ENCODE measurements at places on chromosomes 5 and 9. TPM values are rescaled to one million over a fixed set of nuclear protein-coding genes. Genes with fewer than 3 reads are reported as not detected.
A peak's percentile ranks its signal among the peaks of the same experiment; 100 is the strongest.

DNA sequence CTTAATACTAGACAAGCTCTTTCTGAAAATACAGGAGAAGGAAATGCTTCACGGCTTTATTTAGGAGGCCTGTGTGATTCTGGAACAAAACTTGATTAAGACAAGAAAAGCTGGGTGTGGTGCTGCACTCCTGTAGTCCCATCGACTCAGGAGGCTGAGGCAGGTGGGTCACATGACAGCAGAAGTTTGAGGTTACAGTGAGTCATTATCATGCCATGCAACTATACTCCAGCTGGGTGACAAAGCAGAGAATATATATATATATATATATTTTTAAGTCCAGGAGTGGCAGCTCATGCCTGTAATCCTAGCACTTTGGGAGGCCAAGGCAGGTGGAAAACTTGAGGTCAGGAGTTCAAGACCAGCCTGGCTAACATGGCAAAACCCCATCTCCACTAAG, 33.1 kb upstream of the SPIN1 start:
- no peak for DNase-seq
- no peaks in the 10 kb centered on the region for H3K36me3 ChIP-seq
- H3K27me3 ChIP-seq: no peaks in the 10 kb centered on the region
- no peak overlapping the region for H3K4me3 ChIP-seq

DNA sequence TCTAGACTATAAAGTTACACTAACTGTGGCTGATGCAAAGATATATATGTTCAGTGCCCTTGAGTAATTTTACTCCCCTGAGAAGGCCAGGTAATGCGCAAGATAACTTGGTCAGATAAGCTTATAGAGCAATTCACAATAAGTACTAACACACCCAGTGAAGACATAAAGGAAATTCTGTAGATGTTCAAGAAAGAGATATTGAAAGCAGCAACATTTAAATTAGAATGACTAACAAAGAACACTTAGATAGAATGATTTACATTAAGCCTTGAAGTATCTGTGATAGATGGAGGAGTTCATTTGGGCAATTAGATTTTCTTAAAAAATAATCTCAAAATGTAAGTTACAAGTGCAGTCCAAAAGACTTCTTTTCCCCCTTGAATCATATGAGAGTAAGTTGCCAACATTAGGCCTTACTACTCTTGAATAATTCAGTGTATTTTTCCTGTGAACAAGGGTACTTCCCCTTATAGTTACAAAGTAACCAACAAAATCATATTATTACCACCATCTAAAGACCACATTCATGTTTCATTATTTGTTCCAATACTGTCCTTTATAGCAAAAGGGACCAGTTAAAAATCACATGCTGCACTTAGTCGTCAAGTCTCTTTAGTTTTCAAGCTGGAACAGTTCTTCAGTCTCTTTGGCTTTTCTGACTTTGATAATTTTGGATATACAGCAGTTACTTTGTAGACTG, 44.4 kb upstream of the ELOVL7 start:
- H3K36me3 ChIP-seq: peaks cover 11% of the 10 kb centered on the region
- no peaks in the 10 kb centered on the region for H3K27me3 ChIP-seq
- DNase-seq: no peak
- H3K4me1 ChIP-seq: peaks cover 4% of the 10 kb centered on the region
- H3K27ac ChIP-seq: no peak overlapping the region

- no peak overlapping the region for H3K4me3 ChIP-seq
- H3K27ac ChIP-seq: no peak overlapping the region
- H3K36me3 ChIP-seq: no peaks in the 10 kb centered on the region
Observed at GRCh38 chr9:37812773-37813379, 12.3 kb downstream of the DCAF10 start.

DNA sequence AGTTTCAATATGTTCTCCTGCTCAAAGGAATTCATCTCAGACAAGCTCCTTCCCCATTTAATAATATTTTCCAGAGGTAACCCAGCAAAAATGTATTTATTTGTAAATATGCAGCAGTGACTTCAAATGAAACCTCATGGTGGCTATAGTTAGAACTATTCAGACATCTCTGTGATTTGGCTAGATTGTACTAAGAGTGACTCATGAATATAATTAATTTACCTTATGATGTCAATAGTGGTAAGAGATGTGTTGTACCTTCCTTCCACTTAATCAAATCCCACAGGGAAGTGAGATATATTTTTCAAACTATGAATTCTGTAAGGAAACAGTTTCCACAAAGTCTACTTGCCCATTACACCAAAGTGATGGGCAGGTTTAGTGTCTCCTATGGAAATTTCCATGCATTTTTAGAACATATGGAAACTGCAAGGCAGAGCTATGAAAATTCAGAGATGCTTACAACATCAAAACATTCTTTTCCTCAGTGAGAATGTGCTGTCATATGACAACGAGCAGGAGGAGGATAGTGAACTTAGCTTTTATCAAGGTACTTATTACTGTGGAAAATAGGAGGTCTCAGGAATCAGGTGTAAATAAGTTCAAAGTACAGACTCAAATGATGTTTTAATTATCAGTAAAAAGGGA, 34.0 kb upstream of the SPDL1 start:
- no peaks in the 10 kb centered on the region for H3K27me3 ChIP-seq
- no peak overlapping the region for H3K4me3 ChIP-seq
- H3K27ac ChIP-seq: no peak overlapping the region
- DNase-seq: no peak

GRCh38 chr5:137822158-137822764, 45.4 kb upstream of the MYOT start:
- H3K4me1 ChIP-seq: peaks cover 4% of the 10 kb centered on the region
- no peak overlapping the region for H3K27ac ChIP-seq
- no peaks in the 10 kb centered on the region for H3K36me3 ChIP-seq
- peaks cover 1% of the 10 kb centered on the region for H3K27me3 ChIP-seq

Gene COL23A1
- 5.9 TPM for total RNA-seq

GRCh38 chr9:80052830-80053229, 481.1 kb downstream of the TLE4 start:
- no peak overlapping the region for H3K27ac ChIP-seq
- no peaks in the 10 kb centered on the region for H3K36me3 ChIP-seq
- H3K4me3 ChIP-seq: no peak overlapping the region
- no peaks in the 10 kb centered on the region for H3K27me3 ChIP-seq
- no peak for DNase-seq

Gene FBP2
- total RNA-seq: not detected

Gene MYOT
- total RNA-seq: not detected

DNA sequence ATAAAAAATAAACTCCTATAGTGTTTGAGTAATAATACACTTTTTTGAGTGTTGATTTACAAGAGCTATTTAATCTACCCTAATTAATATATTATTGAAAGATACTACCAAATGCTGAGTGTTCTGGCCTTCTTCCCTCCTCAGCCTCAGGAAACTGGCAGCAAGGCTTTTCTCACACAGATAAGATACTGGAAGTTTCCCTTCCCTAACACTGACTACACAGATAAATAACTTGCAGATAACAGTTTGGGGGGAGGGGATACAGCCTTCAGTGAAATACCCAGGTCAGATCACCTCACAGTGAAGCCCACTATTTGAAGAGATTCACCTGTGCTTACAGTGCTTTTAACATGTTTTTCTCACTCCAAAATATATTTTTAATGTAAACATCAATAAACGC, 1.6 kb upstream of the NIPSNAP3A start:
- no peak for DNase-seq
- H3K36me3 ChIP-seq: no peaks in the 10 kb centered on the region
- H3K4me1 ChIP-seq: no peaks in the 10 kb centered on the region
- H3K4me3 ChIP-seq: no peak overlapping the region

Gene FBLL1
- total RNA-seq: 8.6 TPM

DNA sequence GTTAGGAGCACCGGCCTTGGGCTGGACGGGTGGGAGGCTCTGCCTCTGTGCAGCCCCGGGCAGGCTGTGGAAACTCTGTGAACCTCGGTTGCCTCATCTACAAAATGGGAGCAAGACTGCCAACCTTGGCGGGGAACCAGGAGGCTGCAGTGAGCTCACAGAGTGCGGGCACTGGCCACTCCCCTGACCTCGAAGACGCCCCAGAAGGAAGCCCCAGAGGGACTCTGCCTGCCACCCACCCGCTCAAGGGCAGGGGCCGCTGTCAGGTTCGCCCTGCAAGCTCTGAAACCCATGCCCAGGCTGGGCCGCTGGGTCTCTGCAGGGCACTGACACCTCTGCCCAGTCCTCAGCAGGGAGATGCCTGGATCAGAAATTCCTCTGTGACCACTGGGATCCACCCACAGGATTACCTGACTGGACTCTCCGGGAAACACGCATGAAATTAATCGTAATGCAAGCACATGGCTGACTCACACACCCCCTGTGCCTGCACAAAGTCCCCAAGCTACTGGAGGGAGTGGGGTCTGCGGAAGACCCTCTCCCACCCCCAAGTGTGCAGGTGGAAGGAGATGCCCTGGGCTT, 7.4 kb downstream of the CCDC187 start:
- no peak for DNase-seq
- H3K27me3 ChIP-seq: no peaks in the 10 kb centered on the region
- no peaks in the 10 kb centered on the region for H3K36me3 ChIP-seq
- no peaks in the 10 kb centered on the region for H3K4me1 ChIP-seq
- no peak overlapping the region for H3K27ac ChIP-seq
- H3K4me3 ChIP-seq: no peak overlapping the region

DNA sequence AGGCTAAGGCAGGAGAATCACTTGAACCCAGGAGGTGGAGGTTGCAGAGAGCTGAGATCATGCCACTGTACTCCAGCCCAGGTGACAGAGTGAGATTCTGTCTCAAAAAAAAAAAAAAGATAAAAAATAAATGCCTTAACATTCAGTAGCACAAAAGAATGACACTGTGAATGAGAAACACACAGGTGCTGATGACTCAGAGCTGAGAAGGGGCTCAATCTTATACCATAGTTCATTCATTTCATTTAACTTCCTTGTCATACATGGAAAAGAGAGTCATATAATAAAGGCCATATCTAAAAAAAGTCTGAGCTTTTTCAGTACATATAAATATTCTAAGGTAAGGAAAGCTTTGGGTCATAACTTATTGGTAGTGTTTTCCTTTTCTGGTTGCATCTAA, 40.6 kb downstream of the WWC1 start:
- peaks cover 29% of the 10 kb centered on the region for H3K4me1 ChIP-seq
- H3K36me3 ChIP-seq: no peaks in the 10 kb centered on the region
- no peak overlapping the region for H3K4me3 ChIP-seq
- no peaks in the 10 kb centered on the region for H3K27me3 ChIP-seq
- no peak for DNase-seq

GRCh38 chr5:51391175-51391574, 7.9 kb downstream of the ISL1 start:
- H3K27me3 ChIP-seq: peaks cover 95% of the 10 kb centered on the region
- no peak overlapping the region for H3K4me3 ChIP-seq
- DNase-seq: no peak
- peaks cover 22% of the 10 kb centered on the region for H3K4me1 ChIP-seq
- no peak overlapping the region for H3K27ac ChIP-seq

DNA sequence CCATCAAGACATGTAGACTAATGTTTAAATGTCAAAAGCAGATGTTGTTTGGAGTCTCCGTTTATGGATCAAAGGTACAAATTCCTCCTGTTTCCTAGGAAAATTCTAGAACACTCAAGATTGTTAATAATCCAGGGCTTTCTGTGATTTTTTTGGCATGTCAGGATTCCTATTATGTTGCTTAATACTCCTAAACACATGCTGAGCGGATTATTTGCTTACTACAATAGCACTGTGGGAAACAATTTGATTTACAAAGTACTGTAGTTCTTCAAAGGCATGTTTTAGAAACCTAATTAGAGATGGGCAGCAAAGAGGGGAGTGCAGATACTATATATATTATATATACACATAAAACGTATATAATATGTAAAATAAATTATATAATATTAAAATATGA, 19.0 kb upstream of the SCAMP1 start:
- peaks cover 5% of the 10 kb centered on the region for H3K36me3 ChIP-seq
- peaks cover 24% of the 10 kb centered on the region for H3K27me3 ChIP-seq
- H3K4me1 ChIP-seq: no peaks in the 10 kb centered on the region
- H3K27ac ChIP-seq: no peak overlapping the region

DNA sequence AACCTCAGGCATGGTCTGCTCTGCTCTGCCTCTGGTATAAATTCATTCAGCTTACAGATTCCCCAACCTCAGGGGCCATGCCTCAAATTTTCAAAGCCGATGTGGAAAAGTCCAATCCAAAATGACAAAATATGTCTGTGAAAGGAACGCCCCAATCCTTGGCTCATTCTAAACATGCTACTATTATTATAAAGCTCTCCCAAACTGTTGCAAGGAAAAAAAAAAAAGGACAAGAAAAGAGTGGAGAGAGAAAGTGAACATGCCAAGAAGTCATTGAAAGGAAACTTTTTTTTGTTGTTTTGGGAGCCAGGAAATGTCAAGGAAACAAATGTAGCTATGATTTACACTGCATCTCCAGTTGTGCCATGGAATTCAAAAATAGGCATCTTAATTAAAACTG, 3.8 kb downstream of the COL23A1 start:
- no peak overlapping the region for H3K27ac ChIP-seq
- H3K36me3 ChIP-seq: no peaks in the 10 kb centered on the region
- DNase-seq: no peak
- H3K4me3 ChIP-seq: no peak overlapping the region
- peaks cover 28% of the 10 kb centered on the region for H3K27me3 ChIP-seq
- H3K4me1 ChIP-seq: peaks cover 5% of the 10 kb centered on the region

- H3K27me3 ChIP-seq: no peaks in the 10 kb centered on the region
- H3K27ac ChIP-seq: peak overlapping the region; percentile 34
- peaks cover 23% of the 10 kb centered on the region for H3K36me3 ChIP-seq
- no peaks in the 10 kb centered on the region for H3K4me1 ChIP-seq
- no peak overlapping the region for H3K4me3 ChIP-seq
Observed at GRCh38 chr9:127897193-127897692, 2.2 kb downstream of the ST6GALNAC6 start.

GRCh38 chr9:77946969-77947620, 84.5 kb downstream of the GNAQ start:
- no peak overlapping the region for H3K27ac ChIP-seq
- no peaks in the 10 kb centered on the region for H3K36me3 ChIP-seq
- H3K4me1 ChIP-seq: peaks cover 5% of the 10 kb centered on the region
- no peak overlapping the region for H3K4me3 ChIP-seq
- H3K27me3 ChIP-seq: no peaks in the 10 kb centered on the region
- no peak for DNase-seq

Gene C5orf58
- total RNA-seq: 1.6 TPM

- H3K27ac ChIP-seq: 0 out of 2 replicates have a peak overlapping the region, but pooled peaks have one; percentile 65
- no peaks in the 10 kb centered on the region for H3K27me3 ChIP-seq
- DNase-seq: no peak
- peaks cover 17% of the 10 kb centered on the region for H3K4me1 ChIP-seq
- no peak overlapping the region for H3K4me3 ChIP-seq
- H3K36me3 ChIP-seq: peaks cover 19% of the 10 kb centered on the region
Observed at GRCh38 chr5:138936225-138936967, 61.3 kb upstream of the LRRTM2 start.

GRCh38 chr5:107402434-107403227, 268.1 kb downstream of the EFNA5 start:
- no peaks in the 10 kb centered on the region for H3K36me3 ChIP-seq
- H3K27me3 ChIP-seq: no peaks in the 10 kb centered on the region
- DNase-seq: no peak
- peaks cover 32% of the 10 kb centered on the region for H3K4me1 ChIP-seq
- no peak overlapping the region for H3K4me3 ChIP-seq
- H3K27ac ChIP-seq: no peak overlapping the region

- no peak overlapping the region for H3K27ac ChIP-seq
- DNase-seq: no peak
- H3K36me3 ChIP-seq: no peaks in the 10 kb centered on the region
- no peak overlapping the region for H3K4me3 ChIP-seq
- no peaks in the 10 kb centered on the region for H3K4me1 ChIP-seq
Observed at GRCh38 chr5:4576908-4577307, 563.2 kb upstream of the ADAMTS16 start.

Gene RANBP3L
- not detected for total RNA-seq

Gene BAAT
- not detected for total RNA-seq

- no peaks in the 10 kb centered on the region for H3K36me3 ChIP-seq
- no peaks in the 10 kb centered on the region for H3K4me1 ChIP-seq
- DNase-seq: no peak
- no peaks in the 10 kb centered on the region for H3K27me3 ChIP-seq
- H3K4me3 ChIP-seq: no peak overlapping the region
Observed at GRCh38 chr5:78706381-78706780, 57.8 kb upstream of the LHFPL2 start.

Measured in H1 (cell line).